ENCODE measurements at places on chromosomes 12 and 14. TPM values are rescaled to one million over a fixed set of nuclear protein-coding genes. Genes with fewer than 3 reads are reported as not detected.

TSPAN11 gene
- total RNA-seq, result 6.5 TPM

ACVRL1 gene
- total RNA-seq, result 0.36 TPM

GNB3 gene
- total RNA-seq, result 2.2 TPM

- DNase-seq, result no peak
- H3K4me1 ChIP-seq, result peaks cover 11% of the 10 kb centered on the region
- H3K36me3 ChIP-seq, result peaks cover 8% of the 10 kb centered on the region
- H3K27me3 ChIP-seq, result no peaks in the 10 kb centered on the region
Observed at GRCh38 chr12:124564232-124564958, 3.0 kb downstream of the NCOR2 start.

- H3K27me3 ChIP-seq, result no peaks in the 10 kb centered on the region
- DNase-seq, result no peak
- no peaks in the 10 kb centered on the region for H3K4me1 ChIP-seq
- H3K36me3 ChIP-seq, result no peaks in the 10 kb centered on the region
- H3K27ac ChIP-seq, result no peak overlapping the region
- no peak overlapping the region for H3K4me3 ChIP-seq
Observed at GRCh38 chr12:46445551-46446235, 73.1 kb upstream of the SLC38A2 start.

DNA sequence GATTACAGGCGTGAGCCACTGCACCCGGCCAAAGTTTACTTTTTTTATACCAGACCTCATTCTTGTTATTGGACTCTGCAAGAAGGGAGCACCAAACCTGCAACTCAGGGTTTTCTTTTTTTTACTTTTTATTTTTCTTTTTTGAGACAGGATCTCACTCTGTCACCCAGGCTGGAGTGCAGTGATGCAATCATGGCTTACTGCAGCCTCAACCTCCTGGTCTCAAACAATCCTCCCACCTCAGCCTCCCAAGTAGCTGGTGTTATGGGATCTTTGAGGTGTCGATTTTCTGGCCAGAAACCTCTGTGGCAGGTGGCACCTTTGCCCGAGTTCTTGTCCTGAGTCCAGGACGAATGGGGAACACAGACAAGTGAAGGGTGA is 4.2 kb upstream of the PWP1 start:
- no peaks in the 10 kb centered on the region for H3K36me3 ChIP-seq
- H3K4me1 ChIP-seq, result peaks cover 11% of the 10 kb centered on the region
- DNase-seq, result no peak
- 0 out of 2 replicates have a peak, but pooled peaks cover 11% of the 10 kb centered on the region for H3K27me3 ChIP-seq

- H3K36me3 ChIP-seq, result peaks cover 23% of the 10 kb centered on the region
- no peak for DNase-seq
- no peak overlapping the region for H3K4me3 ChIP-seq
- H3K4me1 ChIP-seq, result no peaks in the 10 kb centered on the region
Observed at GRCh38 chr12:124953689-124954405, 35.1 kb downstream of the DHX37 start.

DNA sequence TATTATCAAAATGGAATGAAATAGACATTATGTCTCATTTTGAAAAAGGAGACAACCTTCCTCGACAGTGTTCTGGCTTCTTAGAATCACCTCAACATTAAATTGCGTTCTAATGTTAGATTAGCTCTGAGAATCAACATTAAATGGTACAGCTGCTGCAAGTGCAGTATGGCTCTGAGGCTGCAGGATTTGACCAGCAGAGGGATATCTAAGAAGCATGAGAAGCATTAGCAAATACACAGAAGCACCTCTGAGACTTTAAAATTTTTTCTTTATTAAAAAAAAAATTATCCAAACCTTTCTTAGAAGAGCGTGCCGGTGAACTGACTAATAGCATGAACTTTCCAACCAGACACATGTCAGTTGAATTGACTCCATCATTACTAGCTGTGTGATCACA is 253.4 kb upstream of the LRIG3 start:
- H3K36me3 ChIP-seq, result no peaks in the 10 kb centered on the region
- H3K4me1 ChIP-seq, result no peaks in the 10 kb centered on the region
- H3K4me3 ChIP-seq, result no peak overlapping the region
- DNase-seq, result no peak

- no peaks in the 10 kb centered on the region for H3K27me3 ChIP-seq
- peak overlapping the region; percentile 94 for H3K4me3 ChIP-seq
- H3K4me1 ChIP-seq, result peaks cover 10% of the 10 kb centered on the region
- DNase-seq, result no peak
Observed at GRCh38 chr12:120200364-120200800, 529 bp downstream of the RPLP0 start.

DNA sequence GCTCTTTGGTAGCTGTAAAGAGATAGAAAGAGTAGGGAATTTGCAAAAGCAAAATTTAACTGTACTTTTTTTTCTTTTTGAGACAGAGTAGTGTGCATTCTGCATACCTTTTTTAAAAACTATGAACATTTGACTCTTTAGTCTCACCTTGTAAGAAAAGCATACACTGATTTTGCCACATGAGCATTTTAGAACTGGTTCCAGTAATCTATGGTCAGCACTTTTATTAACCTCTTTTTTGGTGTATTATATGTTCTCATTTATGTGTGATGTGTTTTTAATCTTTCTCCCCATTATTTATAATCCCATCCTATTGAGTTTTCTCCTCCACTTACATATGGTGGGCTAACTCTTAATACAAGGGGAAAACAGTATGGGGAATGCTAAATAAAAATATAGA is 1111.4 kb downstream of the FLRT2 start:
- no peak for DNase-seq
- H3K27me3 ChIP-seq, result no peaks in the 10 kb centered on the region
